Aorta (tissue), 5 donors: ENCODE measurements at places on chromosomes 7 and 10.

- no peak overlapping the region for H3K4me3 ChIP-seq
- H3K36me3 ChIP-seq: no peaks in the 10 kb centered on the region
- H3K27me3 ChIP-seq: no peaks in the 10 kb centered on the region
- no peaks in the 10 kb centered on the region for H3K4me1 ChIP-seq
- H3K27ac ChIP-seq: no peak overlapping the region
Observed at GRCh38 chr10:1515780-1516491, 221.4 kb downstream of the ADARB2 start.

DNA sequence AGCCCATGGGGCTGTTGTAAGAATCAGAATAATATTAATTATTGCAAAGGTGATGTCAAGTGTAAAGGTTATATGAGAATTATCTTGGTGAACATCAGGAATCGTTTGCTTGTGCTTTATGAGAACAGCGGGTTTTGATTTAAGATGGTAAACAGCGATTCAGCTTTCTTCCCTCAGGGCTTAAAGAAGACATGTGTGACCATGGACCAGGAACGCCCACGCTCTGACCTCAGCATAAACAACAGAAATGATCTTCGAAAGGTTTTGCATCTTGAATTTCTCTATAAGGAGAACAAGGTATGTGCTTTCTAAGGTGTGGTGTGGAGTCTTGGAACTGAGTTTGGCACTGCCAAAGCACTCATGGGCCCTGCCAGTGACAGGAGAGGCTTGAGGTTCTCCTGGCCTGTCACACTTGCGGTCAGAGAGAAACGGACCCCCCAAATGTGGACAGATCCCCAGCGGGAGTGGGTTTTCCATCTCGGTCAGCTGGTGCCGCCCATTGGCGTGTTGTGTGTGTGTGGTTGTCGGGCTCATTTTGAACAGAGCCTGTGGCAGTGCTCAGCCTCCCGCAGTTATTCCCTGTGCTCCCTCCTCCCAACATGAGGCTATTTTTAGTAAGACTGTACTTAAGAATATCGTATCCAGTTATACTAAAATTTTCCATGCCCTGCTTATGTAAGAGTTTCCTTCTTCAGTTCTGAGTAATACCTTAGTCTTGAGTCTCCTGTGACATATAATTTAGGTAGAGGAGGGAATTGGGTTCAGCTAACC is 7.2 kb downstream of the MINDY4 start:
- peak; percentile 79 for DNase-seq
- H3K4me1 ChIP-seq: peaks cover 5% of the 10 kb centered on the region
- peak overlapping the region; percentile 79 for H3K27ac ChIP-seq
- no peaks in the 10 kb centered on the region for H3K36me3 ChIP-seq
- no peak overlapping the region for H3K4me3 ChIP-seq
- no peaks in the 10 kb centered on the region for H3K27me3 ChIP-seq

GRCh38 chr10:76334255-76334654 is 902.8 kb downstream of the LRMDA start:
- no peaks in the 10 kb centered on the region for H3K27me3 ChIP-seq
- H3K4me3 ChIP-seq: no peak overlapping the region
- H3K36me3 ChIP-seq: no peaks in the 10 kb centered on the region
- DNase-seq: no peak
- no peak overlapping the region for H3K27ac ChIP-seq

GRCh38 chr7:7639421-7639820 is 1.1 kb upstream of the UMAD1 start:
- H3K4me1 ChIP-seq: peaks cover 2% of the 10 kb centered on the region
- H3K4me3 ChIP-seq: peak overlapping the region; percentile 82
- peak overlapping the region; percentile 3 for H3K27ac ChIP-seq
- no peaks in the 10 kb centered on the region for H3K27me3 ChIP-seq

- no peaks in the 10 kb centered on the region for H3K27me3 ChIP-seq
- H3K27ac ChIP-seq: no peak overlapping the region
- DNase-seq: no peak
- H3K4me1 ChIP-seq: peaks cover 3% of the 10 kb centered on the region
- no peaks in the 10 kb centered on the region for H3K36me3 ChIP-seq
Observed at GRCh38 chr10:62027841-62028501, 126.5 kb downstream of the ARID5B start.

GRCh38 chr10:114613237-114613979 is 44.7 kb downstream of the ABLIM1 start:
- H3K4me1 ChIP-seq: no peaks in the 10 kb centered on the region
- H3K4me3 ChIP-seq: no peak overlapping the region
- H3K36me3 ChIP-seq: no peaks in the 10 kb centered on the region
- H3K27me3 ChIP-seq: no peaks in the 10 kb centered on the region
- no peak overlapping the region for H3K27ac ChIP-seq

- no peaks in the 10 kb centered on the region for H3K36me3 ChIP-seq
- H3K4me3 ChIP-seq: no peak overlapping the region
- no peak for DNase-seq
Observed at GRCh38 chr10:68856352-68856751, 29.0 kb downstream of the STOX1 start.

DNA sequence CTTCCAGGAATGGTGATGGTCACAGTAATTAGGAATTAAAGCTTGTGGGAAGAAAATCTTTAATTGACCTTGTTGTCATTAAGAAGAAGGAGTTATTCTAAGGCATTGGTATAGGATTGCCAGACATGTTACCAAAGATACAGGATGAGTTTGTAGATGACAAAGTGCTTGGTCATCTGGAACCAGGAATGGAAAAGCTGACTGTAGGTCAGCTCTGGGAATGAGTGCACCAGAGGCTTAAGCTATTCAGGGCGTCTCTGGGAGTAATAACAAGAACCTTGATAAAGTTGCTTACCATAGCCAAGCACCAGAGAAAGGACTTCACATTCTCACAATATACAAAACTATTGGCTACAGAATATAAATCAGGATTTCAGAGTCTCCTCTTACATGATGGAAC is 89.0 kb downstream of the PHTF2 start:
- H3K36me3 ChIP-seq: no peaks in the 10 kb centered on the region
- no peak overlapping the region for H3K4me3 ChIP-seq
- peaks cover 4% of the 10 kb centered on the region for H3K4me1 ChIP-seq
- no peaks in the 10 kb centered on the region for H3K27me3 ChIP-seq
- no peak overlapping the region for H3K27ac ChIP-seq

GRCh38 chr7:90411510-90411909 is 8.2 kb downstream of the CLDN12 start:
- DNase-seq: no peak
- H3K27me3 ChIP-seq: no peaks in the 10 kb centered on the region
- H3K4me1 ChIP-seq: peaks cover 4% of the 10 kb centered on the region
- no peak overlapping the region for H3K27ac ChIP-seq
- peaks cover 3% of the 10 kb centered on the region for H3K36me3 ChIP-seq
